ENCODE measurements at places on chromosomes 5 and 9.
A peak's percentile ranks its signal among the peaks of the same experiment; 100 is the strongest.

DNA sequence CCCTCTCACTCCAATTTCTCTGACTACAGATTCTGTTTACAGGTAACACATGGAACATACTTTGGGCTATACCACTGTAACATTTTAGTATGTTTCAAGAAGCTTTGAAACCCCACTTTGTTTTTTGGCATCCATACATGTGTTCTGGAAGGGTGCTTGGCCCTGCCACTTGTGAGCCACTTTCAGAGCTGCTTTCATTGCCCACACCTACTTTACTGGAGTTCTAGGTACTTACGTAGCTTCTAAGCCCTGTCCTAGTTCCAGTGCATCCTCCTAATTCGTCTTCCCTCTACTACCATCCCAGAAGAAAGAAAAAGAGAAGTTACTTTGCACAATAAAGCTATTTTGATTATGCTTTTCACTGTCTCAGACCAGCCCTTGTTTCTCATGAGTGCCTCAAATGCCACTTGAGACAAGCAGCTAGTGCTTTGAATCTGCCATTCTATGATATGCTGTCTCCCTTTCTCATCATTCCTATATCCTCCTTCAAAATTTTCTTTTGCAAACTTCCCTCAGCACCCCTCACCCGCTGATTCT is 26.5 kb upstream of the C5orf47 start:
- DNase-seq: no peak

DNA sequence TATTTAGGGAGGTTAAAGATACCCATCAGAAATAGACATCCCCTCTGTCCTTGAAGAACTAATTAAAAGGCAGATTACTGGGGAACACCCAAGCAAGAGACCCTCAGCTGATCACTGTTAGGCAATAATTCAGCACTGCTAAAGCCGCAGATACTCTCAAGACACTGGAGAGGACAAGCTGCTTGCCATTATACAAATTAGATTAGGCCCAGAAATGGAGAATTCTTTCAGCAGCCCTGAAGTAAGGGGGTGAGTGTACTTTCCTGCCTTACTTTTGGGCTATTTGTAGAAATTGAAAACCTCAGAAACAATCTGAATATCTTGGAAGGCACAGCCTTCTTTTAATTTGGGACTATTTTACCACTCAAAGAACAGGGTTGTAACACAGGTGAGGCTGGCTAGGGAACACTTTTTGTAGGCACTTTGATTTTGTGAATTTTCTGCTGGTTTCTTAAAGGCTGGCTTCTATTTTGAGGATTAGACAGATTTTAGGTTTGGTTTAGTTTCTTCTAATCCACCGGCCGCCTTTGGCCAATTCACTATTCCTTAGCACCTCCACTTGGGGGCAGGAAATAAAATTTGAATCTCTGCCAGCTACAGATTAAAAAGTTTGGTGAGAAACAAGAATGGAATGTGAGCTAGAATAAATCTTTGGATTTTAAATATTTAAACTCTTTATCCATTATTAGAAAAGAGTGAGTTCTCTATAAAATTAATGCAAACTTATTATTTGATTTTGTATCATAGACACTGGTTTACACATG is 106.0 kb downstream of the SMARCA2 start:
- no peak for DNase-seq

GRCh38 chr5:135448791-135449507 is 1.8 kb upstream of the DCANP1 start:
- no peak for DNase-seq

- peak; percentile 30 for DNase-seq
These were observed 149.2 kb upstream of the KLF9 start for GRCh38 chr9:70563431-70564204.

- DNase-seq: no peak
These were observed 60.5 kb downstream of the TNFSF8 start for GRCh38 chr9:114869845-114870244.

- DNase-seq: no peak
These were observed at the start of gene OR5C1 for GRCh38 chr9:122788831-122789230. Gene OR5C1 (plus strand): TSS chr9:122788933. CDS start chr9:122788933, 0 bp downstream.

- no peak for DNase-seq
These were observed 49.6 kb downstream of the EPB41L4B start for GRCh38 chr9:109270971-109271925.

DNA sequence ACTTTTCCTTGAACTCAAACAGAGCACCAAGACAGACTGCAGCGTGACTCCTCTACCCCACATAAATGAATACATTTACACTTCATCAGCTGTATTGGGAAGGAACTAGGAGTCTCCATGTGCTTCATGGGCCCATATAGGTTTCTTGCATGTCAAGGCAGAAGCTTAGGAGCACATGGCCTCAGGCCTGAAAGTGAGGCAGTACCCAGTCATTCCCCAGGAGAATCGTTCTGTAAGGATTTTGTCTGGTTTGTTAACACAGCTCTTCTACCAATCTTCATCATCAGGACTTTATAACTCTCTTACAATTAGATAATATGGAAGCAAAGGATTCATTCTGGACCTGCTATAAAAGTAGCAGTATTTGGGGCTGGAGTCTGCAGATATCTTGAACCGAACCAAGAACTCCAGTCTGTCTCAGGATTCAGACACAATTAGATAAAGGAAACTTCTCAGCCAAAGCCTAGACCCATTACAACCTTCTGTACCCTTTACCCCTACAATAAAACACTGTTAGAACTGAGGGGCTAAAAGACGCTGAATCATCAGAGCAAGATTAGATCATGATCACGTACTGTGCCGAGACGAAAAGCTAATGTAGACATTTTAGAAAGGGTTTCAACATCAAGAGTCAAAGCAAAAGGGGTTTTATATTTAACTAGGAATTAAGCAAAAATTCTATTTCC is 385.5 kb upstream of the SLC30A5 start:
- DNase-seq: no peak

DNA sequence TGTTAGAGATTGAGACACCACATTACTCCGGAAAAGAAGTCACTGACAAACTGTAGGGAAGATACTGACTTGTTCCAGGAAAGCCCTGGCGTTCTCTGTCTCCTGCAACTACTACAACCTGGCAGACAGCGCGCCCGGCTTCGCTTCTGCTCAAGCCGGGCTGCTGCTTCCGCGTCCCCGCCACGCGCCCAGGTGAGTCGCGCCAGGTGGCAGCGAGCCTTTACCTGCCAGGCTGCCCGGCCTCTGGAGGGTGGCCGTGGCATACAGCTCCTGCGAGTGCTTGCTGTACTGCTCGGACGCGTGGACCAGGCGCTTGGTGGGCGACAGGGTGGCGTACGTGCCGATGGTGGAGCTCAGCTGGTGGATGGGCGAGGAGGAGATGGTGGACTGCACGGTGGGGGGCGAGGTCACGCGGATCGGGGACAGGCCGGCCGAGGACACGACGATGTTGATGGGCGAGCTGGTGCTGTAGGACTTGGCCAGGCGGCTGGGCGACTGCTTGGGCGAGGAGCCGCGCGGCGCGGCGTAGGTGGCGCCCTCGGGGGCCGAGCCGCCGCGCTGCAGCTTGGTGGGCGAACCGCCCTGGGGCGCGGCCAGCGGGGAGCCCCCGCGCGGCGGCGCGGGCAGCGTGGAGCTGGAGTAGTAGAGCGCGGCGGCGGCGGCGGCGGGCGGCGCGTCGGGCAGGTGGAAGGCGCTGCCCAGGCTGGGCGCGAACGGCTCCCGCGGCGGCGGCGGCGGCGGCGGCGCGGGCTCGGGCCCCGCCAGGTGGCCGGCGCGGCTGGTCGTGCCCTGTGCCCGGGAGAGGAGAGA is 519.6 kb downstream of the CTNND2 start:
- no peak for DNase-seq

- no peak for DNase-seq
These were observed 254.6 kb upstream of the SLC24A2 start for GRCh38 chr9:20043461-20043860.

DNA sequence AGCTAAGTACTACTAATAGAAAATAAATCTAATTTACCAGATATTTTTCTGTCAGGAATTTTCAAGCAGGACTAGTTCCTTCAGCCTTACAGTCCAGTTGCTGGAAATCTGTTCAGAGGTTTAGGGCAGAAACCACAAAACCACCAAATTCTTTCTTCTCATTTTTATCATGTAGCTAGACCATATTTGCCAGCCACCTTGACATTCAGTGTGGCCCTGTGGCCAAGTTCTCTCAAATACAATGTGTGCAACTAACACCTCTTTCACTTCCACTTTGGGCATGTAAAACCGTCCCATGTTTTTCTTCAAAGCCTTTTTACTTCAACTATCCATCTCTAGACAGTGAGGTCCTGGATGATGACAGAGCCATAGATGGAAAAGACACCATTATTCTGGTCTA is 1133.2 kb upstream of the CDH18 start:
- DNase-seq: no peak

GRCh38 chr9:128280084-128280622 is 4.1 kb downstream of the SWI5 start:
- DNase-seq: no peak

- DNase-seq: no peak
These were observed 687.9 kb upstream of the RGMB start for GRCh38 chr5:98085593-98085992.

DNA sequence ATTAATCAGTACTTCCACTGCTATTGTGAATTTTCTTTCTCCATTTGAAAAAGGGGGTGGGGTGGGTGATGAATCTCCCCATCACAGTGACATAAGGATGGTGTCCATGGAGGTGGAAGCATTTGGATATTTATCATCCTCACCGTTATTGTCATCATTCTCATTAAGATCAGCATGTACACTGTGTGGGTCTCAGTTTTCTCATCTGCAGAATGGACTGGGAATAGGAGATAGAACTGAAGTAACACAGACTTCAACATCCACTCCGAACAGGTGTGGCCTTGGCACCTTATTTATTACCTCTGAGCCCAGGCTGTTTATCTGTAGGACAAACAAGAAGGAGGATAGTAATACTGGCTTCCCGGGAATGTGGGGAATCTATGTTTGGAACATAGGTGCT is 165.9 kb downstream of the PAPPA start:
- DNase-seq: no peak

DNA sequence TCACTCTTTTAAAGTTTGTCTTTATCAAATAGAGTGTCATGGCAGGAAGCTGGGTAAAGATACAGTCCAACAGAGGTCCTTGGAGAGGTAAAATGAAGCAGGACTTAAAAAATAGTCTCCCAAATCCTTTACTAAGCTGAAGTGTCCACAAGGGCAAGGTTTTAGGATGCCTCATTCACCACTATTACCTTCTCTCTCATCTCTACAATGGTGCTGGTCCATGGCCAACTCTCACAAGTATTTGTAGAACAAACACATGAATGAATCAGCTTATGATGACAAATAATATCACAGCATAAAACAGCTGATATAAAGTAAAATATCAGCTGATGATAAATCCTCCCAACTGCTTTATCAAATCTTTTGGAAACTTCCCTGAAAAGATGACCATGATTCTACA is 162.3 kb upstream of the ZNF462 start:
- no peak for DNase-seq

GRCh38 chr9:127735530-127736185 is 564 bp upstream of the TOR2A start:
- DNase-seq: no peak

- no peak for DNase-seq
These were observed 282.1 kb downstream of the CRB2 start for GRCh38 chr9:123637945-123638634.

DNA sequence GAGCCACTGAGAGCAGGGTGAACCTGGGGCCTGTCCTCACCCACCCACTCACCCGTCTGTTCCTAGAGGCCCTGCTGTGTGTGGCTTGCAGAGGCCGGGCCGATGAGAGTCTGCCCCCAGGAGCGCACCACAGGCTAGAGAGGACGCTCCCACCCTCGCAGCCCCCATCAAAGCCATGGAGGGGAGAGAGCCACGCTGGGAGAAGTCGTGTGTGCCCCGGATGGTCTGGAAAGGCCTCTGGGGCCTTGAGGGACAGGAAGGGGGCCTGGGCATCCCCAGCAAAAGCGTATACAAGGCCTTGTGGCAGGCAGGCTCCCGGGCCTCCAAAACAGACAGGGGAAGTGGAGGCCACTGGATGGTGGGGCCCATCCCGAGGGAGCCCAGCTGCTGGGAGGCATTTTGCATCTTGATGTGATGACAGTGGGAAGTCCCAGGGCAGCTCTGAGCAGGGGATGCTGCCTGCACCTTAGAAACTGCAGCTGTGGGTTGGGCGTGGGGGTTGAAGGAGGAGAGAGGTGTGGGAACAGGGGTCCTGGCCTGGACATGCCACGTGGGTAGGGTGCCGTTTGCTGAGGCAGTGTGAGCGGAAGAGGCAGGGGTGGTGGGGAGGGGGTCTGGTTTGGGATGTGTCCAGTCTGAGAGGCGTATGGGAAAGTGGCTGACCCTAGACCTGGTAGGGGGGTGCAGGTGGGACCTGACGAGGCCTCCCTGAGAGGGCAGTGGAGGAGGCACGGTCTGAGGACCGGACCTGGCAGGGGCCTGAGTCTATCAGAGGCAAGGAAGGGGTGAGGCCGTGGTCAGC is 43.0 kb upstream of the NOTCH1 start:
- DNase-seq: no peak

GRCh38 chr9:136808075-136808805 is 492 bp downstream of the RABL6 start:
- DNase-seq: peak; percentile 48

DNA sequence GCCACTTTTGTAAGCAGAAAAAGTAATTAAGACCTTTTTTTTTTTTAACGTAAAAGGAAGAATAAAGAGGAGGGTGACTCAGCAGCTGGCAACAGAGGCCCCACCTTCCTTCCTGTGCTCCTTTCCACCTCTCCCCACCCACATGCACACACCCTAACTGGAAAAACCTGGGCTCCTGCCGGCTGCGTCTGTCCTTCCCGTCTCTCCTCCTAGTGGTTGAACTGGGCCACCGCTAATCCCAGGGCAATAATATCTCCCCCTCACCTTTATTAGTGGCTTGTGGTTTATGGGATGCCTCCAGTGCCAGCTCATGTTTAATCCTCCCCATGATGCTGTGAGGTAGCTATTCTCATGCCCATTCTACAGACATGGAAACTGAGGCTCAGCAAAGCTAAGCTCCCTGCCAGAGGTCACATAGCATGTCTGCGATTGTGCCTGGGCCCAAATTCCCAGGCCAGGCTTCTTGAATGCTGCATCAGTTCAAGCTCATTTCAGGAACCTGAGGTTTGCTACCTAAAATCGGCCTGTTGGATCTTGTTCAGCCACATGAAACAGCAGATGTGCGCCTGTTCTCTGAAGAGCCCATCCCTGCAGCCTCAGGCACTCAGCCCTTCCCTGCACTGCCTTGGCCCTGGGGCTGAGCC is 60.9 kb upstream of the IL17B start:
- DNase-seq: no peak

GRCh38 chr5:111415053-111415452 is 97.3 kb downstream of the STARD4 start:
- DNase-seq: no peak

DNA sequence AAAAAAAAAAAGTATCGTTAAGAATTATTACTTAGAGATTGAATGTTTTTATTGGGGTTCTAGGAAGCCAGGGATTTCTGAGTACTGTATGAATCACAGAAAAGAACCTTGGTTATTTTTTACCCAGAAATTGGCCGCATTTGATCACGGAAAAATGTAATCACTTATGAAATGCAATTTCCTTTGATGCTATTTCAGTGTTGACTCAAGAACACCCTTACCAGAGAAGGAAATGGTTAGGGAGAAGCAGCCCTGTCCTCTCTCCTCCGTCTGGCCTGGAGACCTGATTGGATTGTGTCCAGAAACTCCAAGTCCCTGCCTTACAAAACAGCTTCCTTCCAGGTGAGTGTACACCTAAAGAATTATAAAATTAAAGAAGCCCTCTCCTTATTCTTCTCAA is 116.7 kb downstream of the MED10 start:
- DNase-seq: no peak

GRCh38 chr5:88480801-88481499 is 212.3 kb upstream of the TMEM161B start:
- DNase-seq: no peak

GRCh38 chr5:60036192-60036938 is 142.8 kb upstream of the PDE4D start:
- DNase-seq: no peak

- DNase-seq: no peak
These were observed 10.3 kb upstream of the SLC6A18 start for GRCh38 chr5:1214936-1215220.

Data from activated CD4-positive, alpha-beta T cell treated with anti-CD3 and anti-CD28 coated beads, Interleukin-2, amount 50 U/mL, for 4 hours (primary cell).